Subcutaneous preadipocyte (primary cell): ENCODE measurements at places on chromosomes 4 and X. TPM values are rescaled to one million over a fixed set of nuclear protein-coding genes. Genes with fewer than 3 reads are reported as not detected.

Gene TMEM271
- total RNA-seq, result not detected in 2 replicates

Gene SSX1
- not detected in 2 replicates for total RNA-seq

Gene NR3C2
- total RNA-seq, result 0.78 and 1.1 TPM in 2 replicates

Gene SOX3
- not detected in 2 replicates for total RNA-seq

Gene NDNF
- total RNA-seq, result 0.73 and 1.2 TPM in 2 replicates

Gene CT45A2
- not detected in 2 replicates for total RNA-seq

Gene TLR2
- total RNA-seq, result 0.37 and 3.7 TPM in 2 replicates

Gene POLA1
- 17.6 and 28.9 TPM in 2 replicates for total RNA-seq

Gene RTL3
- not detected in 2 replicates for total RNA-seq

Gene ARFIP1
- total RNA-seq, result 30.9 and 40.3 TPM in 2 replicates

Gene AFM
- total RNA-seq, result not detected in 2 replicates

Gene HSFX3
- not detected in 2 replicates for total RNA-seq

Gene REELD1
- total RNA-seq, result not detected in 2 replicates

Gene RRH
- not detected in 2 replicates for total RNA-seq

Gene TREX2
- 1.5 and 2.7 TPM in 2 replicates for total RNA-seq

Gene RASGEF1B
- 0.39 and 0.73 TPM in 2 replicates for total RNA-seq

Gene DDX53
- not detected in 2 replicates for total RNA-seq

Gene SLC10A4
- total RNA-seq, result 0.37 TPM in 1 of 2 replicates, not detected in the other

Gene GUCY1A1
- total RNA-seq, result under 0.01 and 0.37 TPM in 2 replicates

Gene HTR2C
- not detected in 2 replicates for total RNA-seq

Gene HHIP
- 0.37 and 4.5 TPM in 2 replicates for total RNA-seq

Gene STAP1
- total RNA-seq, result not detected in 2 replicates

Gene MAGEA12
- not detected in 2 replicates for total RNA-seq

Gene ERVMER34-1
- total RNA-seq, result 0.20 and 0.73 TPM in 2 replicates

Gene APBB2
- 40.4 and 40.9 TPM in 2 replicates for total RNA-seq

Gene POLR2B
- 85.6 and 106 TPM in 2 replicates for total RNA-seq

Gene CNGA2
- total RNA-seq, result not detected in 2 replicates

Gene RGN
- total RNA-seq, result 0.98 and 1.5 TPM in 2 replicates

Gene NPY2R
- total RNA-seq, result under 0.01 TPM in 1 of 2 replicates, not detected in the other

Gene KCTD8
- total RNA-seq, result 0.20 TPM in 1 of 2 replicates, not detected in the other

Gene TMEM150C
- 0.78 and 1.5 TPM in 2 replicates for total RNA-seq

Gene DCHS2
- total RNA-seq, result not detected in 2 replicates

Gene NSDHL
- 27.6 and 32.3 TPM in 2 replicates for total RNA-seq

Gene GASK1B
- total RNA-seq, result 31.5 and 57.3 TPM in 2 replicates

Gene XG
- total RNA-seq, result 12.9 and 17.6 TPM in 2 replicates

Gene GPR50
- total RNA-seq, result not detected in 2 replicates

Gene NOX1
- not detected in 2 replicates for total RNA-seq

Gene PCDH18
- total RNA-seq, result 100 and 152 TPM in 2 replicates

Gene FOXR2
- not detected in 2 replicates for total RNA-seq

Gene XPNPEP2
- total RNA-seq, result 0.59 and 7.0 TPM in 2 replicates
